Posterior cingulate gyrus (tissue), 11 donors: ENCODE measurements at places on chromosomes 13 and 19.

- DNase-seq: no peak
These were observed 721 bp downstream of the TNFSF11 start for GRCh38 chr13:42574435-42575311.

DNA sequence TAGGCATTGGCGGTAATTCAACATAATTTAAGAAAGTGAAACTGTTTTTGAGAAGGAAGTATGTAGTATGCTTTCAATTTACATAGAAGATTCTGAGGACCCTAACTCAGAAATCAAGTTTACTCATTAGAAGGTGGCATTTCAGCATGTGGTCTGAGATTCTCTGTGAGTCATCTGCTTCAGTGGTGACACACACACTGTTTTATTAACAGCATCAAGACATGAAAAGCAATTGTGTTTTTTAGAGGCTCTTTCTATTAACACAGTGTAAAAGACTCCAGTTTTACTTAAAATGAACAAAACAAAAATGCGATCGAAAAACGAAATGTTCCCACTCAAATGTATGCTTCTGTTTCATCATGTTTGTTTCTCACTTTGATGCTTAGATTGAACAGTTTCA is 802.1 kb upstream of the SLITRK6 start:
- DNase-seq: no peak

- DNase-seq: no peak
These were observed 5.9 kb downstream of the RAB8A start for GRCh38 chr19:16117594-16118033.

DNA sequence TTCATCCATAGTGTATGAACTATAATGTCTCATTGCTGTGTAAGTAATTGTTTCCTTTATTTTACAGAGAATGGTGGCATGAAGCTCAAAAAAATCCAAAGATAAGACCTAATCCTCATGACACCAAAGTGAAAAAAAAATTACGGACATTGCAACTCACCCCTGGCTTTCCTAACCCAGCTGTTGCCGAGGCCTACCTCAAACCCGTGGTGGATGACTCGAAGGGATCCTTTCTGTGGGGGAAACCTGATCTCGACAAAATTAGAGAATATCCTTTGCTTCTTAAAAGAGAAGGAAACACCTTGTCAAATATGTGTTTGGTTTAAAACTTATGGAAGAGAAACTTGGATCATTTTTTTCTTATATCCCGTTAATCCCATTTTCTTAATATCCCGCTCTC is 26.3 kb downstream of the ERCC5 start:
- no peak for DNase-seq

DNA sequence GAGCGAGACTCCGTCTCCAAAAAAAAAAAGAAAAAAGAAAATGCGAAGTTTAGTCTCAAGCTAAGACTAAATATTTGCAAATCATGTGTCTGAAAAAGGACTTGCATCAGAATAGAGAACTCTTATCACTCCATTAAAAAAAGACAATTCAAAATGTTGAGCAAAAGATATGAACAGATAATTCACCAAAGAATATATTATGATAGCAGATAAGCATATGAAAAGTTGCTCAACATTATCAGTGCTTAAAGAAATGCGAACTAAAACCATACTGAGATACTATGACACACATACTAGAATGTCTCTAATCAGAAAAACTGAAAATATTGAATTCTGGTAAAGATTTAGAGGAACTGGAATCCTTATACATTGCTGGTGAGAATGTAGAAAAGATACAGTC is 38.7 kb upstream of the SACS start:
- DNase-seq: no peak

DNA sequence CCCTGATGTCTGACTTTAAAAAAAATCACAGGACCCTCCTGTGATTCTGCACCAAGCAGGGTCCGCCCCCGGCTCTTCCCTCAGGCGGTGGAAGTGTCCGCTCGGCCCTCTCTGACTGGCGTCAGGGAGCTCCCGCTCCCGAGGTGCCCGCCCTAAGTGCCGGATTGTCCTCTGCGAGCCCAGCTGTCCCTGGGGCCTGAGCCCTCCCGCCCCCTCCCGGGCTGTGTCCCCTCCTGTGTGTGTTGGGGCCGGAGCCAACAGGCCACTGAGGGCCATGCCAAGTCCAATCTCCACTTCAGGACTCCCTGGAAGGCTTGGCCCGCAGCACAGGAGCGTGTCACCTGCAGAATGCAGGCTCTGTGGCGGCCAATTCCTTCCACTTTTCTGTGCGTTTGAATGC is 25.4 kb downstream of the MAP2K2 start:
- peak; percentile 24 for DNase-seq

- DNase-seq: peak; percentile 53
These were observed 6.7 kb upstream of the MYCBP2 start for GRCh38 chr13:77333594-77333993.

DNA sequence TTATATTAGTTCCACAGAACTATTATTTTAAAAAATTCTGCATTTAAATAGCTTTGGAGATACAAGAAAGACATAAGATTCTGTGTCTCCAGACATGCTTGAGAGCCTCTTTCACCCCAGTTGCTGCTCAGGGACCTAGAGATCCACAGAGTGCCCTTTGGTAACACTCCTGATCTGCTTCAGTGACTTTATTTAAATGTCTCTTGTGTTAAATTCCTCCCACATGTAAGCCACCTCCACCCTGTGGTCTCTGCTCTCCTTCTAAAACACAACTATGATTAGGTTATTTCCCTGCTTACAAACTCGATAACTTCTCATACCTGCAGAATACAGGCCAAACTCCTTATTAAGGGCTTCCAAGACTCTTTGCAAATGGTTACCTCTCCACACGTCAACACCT is 141.0 kb downstream of the RFC3 start:
- DNase-seq: no peak

DNA sequence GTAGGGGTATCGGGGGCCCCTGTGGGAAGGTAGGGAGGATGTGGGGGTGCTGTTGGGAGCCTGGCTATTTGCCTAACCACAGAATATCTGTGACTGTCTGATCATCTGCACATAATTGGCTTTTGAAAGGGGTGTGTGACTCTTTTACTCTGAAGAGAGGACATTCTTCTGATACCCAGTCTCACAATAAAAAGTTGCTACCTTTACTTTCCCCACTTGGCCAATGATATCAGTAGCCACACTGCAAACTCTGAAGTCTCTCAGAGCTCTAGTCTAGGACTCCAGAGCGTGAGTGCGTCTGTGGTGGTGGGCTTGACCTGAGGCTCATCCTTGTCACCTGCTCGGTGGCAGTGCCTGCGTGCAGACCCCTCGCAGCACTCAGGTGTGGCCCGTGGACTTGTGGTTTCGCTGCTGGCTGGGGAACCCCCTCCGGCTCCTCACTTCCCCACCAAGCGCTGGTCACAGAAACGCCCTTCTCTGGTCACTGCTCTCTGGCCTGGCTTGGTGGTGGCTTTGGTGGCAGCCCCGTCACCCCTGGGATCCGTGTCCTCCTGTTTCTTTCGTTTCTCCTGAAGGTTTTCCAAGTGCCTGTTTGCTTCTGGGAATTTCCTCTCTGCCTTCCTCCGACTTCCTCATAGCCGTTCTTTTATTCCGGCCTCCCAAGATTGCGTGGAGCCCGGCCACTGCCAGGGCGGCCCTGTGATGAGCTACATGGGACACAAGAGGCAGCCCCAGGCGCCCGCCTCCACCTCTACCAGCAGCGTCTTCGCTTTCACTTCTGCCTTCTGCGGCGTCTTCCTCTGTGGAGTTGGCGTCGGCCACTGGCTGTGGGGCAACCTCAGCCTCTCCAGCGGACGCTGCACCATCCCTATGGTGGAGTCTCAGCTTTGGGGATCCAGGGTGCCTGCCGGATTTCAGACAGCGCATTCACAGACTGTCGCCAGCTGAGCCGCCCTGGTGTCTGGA is 78.0 kb downstream of the ATP11A start:
- DNase-seq: peak; percentile 87

DNA sequence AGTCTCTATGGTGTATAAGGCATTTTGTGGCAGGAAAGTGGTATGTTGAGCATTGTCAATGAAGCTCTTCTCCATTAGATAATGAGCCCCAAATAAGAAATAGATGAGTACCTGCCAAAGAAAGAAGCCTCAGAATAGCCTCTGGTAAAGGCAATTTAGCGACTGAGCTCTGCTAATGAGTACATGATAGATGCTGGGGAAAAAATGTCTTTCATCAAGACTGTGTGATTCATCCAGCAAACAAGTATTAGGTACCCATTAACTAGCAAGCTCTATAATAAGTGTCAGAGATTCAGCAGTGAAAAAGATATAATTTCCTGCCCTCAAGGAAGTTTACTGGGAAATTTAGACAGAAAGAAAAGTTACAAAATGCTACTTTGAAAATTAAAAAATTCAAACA is 294.6 kb downstream of the ITGBL1 start:
- no peak for DNase-seq

- no peak for DNase-seq
These were observed 20.4 kb downstream of the MYCBP2 start for GRCh38 chr13:77306458-77306857.

DNA sequence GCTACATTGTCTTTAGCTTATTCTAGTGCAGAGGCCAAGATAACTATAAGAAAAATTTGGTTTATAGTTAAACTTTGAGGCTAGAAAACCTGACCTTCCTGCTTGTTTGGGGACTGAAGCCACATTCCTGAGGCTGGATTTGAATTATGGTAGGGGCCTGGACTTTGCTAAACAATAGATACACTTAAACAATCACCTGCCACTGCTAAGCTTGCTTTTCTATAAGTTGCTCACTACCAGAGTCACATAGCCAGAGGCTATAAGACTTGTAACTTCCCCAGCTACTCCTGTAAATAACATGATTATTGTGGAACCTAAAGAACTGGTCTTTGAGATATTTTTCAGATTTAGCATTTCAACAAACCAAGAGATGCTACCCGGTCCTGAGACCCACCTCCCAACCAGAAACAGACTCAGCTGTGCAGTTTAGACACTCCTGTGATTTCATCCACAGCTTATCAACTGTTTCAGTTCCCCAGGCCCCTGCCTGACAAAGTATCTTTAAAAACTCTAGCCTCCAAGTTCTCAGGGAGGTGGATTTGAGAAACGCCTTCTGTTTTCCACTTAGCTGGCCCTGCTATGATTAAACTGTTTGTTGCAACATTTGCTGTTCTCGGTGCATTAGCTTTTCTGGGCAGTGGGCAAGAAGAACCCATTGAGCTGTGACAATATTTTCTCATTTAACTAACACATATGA is 77.7 kb downstream of the MIPEP start:
- DNase-seq: no peak

DNA sequence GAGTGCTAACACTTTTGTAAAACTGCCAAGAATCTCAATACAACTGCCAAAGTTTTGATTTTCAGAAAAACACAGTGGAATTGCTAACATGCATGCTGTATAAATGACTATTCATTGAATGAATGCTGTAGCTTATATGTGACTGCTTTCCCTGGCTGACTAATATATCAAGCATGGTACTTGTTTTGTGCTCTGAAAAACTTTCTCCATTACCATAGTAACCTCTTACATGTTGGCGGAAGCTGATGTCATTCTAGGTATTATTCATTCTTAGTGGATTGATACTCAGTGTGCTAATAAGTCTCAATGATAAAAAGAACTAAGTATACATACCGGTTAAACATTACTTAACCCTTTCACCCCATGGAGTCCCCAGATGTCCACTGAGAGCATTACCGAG is 166.1 kb upstream of the MYO16 start:
- DNase-seq: no peak

DNA sequence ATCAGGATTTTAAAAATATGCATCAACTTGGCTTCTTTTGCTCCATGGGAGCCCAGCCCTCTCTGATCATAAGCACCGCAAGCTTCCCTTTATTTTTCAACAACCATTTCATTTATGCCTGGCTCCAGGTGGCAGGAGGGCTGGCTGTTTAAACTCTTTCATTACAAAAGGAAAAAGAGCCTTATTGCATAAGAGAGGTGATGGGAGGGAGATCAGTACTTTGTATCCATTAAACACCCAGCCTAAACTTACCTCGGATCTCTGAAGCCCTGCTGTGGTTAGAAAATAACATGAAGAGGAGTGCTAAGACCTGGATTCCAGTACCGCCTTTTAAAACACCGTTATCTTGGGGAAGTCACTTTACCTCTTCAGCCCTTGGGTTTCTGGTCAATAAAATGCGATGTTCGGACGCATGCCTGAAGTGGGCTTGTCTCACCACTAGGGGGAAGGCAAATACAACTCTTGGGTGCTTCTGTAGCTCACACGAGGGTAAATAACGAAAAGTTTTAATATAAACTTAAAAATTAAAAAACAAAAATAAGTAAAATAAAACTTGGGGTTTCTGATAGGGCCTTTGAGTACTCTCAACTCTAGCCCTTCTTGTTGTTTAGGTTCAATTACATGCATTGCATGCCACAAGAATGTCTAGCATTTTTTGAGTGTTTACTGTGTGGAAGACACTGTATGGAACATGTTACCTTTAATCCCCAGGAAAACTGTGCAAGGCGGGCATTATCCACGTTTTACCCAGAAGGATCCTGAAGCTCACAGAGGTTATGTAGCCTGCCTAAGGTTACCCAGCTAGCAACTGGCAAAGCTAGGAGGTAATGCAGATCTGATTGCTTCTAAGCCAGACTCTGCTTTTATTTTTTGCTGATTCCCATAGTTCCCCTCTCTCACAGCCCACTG is 240.3 kb downstream of the LMO7 start:
- DNase-seq: peak; percentile 80

DNA sequence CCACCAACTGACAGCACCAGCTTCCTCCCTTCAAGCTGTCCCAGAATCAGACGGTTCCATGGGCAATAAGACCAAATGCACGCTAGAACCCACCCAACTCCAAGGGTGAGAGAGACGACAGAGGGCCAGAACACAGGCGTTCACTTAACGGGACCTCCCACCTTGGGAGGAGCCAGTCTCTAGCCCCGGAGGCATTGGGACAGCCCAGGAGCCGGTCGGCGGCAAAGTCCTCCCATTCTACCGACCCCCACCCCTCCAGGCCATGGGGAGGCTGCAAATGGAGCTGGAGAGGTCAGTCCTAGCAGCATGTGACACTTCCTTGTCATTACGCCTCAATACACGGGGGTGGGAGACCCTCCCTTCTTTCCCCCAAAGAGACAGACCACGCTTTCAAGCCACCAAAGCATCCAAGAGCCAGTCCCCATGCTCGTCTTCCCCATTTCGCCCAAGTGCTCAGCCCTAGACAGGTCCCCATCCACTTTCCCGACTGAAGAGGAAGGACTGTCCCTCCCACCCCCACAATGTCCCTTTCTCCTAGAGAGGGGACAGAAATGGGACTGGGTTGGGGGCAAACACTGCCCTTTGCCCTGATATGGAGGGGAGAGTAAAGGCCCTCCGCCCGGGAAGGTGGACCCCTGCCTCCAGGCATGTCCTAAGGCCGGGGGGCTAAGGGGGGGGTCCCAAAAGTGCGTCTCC is 964 bp downstream of the KHSRP start:
- no peak for DNase-seq
